Activated naive CD4-positive, alpha-beta T cell treated with anti-CD3 and anti-CD28 coated beads, Interleukin-2, amount 50 U/mL, for 72 hours (primary cell): ENCODE measurements at places on chromosomes 3 and 15.
A peak's percentile ranks its signal among the peaks of the same experiment; 100 is the strongest.

DNA sequence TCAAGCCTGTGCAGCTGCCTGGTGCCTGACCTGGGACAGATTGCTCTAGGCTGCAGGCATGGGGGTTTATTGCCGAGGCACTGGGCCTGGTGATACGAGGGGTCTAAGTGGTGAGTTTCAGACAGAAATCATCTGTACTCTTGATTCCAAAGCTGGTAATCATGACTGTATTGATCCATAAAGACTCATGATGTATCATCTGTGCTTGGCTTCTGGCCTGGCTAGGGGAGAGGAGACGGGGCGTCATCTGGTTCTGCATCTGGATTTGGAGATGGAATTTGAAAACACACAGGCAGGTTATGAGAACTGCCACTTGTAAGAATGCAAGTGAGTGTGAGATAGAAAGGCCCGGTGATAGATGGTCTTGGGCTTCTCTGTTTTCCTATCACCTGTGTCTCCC lies 337.4 kb upstream of the C2CD4B start:
- no peak for DNase-seq

- no peak for DNase-seq
These were observed 10.8 kb downstream of the BHLHE40 start for GRCh38 chr3:4990069-4990468.

- no peak for DNase-seq
These were observed 46.1 kb downstream of the IL16 start for GRCh38 chr15:81242778-81243177.

DNA sequence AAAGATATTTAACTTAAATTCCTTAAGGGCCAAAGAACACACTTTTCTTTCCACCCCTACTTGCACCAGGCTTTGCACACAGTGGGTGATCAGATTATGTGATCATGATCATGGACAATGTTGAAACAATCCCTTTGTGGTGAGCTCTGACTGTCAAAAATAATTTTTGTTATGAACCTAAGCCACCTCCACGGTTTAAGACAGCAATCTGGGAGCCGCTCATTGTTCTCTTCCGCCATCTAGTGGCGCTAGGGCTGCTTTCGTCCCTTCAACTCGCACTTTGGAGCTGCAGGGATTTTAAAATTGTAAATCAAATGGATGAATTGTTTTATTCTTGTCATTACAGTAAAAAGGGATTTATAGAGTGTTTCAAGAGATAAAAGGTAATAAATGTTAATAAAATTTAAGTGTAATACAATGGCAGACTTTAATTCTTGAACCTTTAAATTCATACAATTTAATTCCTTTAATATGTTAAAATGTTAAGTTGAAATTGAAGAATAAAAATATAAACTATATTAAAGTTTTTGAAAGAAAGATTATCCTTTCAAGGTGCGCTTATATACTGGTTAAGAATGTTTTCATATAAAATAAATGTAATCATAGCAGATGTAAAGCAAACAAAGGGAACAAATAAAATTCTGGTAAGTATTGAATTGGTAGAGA lies 45.3 kb upstream of the ARL6 start:
- DNase-seq = no peak

DNA sequence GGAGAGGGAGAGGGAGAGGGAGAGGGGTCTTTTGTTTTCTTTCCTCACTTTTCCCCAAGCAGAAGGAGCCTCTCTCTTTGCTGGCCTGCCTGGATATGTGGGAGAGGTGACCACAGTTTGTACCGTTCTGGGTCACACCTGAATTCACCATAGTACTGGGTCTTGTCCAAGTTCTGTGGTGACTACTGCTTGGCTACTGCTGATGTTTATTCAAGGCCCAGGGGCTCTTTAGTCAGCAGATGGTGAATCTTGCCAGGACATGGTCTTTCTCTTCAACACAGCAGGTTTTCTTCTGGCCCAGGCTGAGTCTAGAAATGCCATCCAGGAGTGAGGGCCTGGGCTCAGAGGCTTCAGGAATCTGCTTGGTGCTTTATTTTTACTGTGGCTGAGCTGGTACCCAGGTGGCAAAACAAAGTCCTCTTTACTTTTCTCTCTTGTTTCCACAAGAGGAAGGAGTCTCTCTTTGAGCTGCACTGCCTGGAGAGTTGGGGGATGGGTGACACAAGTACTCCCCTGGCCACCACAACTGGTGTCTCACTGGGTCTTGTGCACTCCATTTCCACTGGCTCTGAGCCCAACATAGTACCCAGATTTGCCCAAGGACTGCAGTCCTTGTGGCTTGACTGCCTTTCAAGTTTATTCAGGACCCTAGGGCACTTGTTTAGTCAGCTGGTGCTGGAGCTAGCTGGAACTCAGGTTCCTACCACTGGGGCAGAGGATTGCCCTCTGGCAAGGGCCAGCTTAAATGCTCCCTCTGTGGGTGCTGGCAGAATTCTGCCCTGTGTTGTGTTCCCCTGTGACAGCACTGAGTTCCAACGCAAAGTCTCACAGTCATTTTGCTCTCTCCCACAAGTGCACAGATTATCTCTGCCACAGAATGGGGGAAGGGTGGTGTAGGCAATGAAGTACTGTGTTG lies 16.8 kb upstream of the CCNDBP1 start:
- no peak for DNase-seq

GRCh38 chr15:55897560-55898336 lies 95.7 kb downstream of the NEDD4 start:
- no peak for DNase-seq

DNA sequence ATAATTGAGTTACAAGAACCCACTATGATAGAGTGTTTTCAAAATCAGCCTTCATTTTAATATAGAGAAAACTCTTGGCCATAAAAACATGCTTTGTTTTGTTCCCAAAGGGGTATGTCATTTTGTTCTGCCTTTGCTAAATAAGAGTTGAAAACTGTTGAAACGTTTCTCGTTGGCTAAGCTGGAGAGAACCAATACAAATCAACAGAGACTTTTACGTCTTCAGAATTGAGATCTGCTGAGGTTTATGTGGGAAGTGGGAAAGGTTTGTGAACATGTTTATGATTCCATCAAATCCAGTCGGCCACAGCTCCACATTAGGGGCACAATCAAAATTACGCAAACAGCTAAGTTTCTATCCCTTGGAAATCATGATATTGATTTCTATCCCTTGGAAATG lies 102.0 kb downstream of the IGF2BP2 start:
- DNase-seq = no peak

DNA sequence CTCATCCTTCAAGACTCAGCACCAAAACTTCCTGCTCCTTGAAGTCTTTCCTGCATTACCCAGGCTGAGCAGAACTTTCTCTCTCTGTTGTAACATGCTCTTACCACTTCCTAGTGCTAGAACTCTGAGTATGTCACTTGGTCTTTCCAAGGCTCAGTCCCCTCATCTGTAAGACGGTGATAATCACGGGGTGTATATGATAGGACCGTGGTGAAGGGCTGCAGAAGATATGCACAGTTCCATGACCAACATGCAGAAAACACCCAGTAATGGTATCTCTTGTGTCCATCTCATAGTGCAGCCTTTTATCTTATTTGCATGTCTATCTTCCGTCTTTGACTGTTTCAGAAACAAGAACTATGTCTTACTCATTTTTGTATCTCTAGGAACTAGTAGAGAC lies 154.5 kb downstream of the ZNF621 start:
- DNase-seq = no peak

DNA sequence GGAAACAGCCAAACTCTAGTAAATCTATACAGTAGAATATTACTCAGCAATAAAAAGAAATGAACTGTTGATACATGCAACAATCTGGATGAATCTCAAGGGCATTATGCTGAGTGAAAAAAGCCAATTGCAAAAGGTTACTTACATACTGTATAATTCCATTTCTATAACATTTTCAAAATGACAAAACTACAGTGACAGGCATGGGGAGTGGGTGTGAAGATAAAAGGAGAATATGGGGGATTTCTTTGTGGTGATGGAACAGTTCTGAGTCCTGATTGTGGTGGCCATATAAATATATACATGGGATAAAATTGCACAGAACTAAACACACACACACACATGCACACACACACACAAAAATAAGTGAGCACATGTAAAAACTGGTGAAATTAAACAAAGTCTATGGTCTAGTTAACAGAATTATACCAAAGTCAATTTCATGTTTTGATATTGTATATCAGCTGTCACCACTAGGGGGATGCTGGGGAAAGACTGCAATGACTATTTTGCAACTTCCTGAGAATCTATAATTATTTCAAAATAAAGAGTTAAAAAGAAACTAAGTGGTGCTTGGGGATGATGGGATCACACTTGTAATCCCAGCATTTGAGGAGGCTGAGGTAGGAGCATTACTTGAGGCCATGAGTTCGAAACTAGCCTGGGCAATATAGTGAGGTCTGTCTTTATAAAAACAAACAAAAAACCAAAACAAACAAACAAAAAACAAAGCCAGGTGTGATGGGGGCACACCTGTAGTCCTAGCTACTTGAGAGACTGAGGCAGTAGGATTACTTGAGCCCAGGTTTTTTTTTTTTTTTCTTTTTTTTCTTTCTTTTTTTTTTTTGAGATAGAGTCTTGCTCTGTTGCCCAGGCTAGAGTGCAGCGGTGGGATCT lies 66.0 kb downstream of the SPTSSB start:
- no peak for DNase-seq

- no peak for DNase-seq
These were observed 28.0 kb downstream of the CSPG4 start for GRCh38 chr15:75684648-75685047.

DNA sequence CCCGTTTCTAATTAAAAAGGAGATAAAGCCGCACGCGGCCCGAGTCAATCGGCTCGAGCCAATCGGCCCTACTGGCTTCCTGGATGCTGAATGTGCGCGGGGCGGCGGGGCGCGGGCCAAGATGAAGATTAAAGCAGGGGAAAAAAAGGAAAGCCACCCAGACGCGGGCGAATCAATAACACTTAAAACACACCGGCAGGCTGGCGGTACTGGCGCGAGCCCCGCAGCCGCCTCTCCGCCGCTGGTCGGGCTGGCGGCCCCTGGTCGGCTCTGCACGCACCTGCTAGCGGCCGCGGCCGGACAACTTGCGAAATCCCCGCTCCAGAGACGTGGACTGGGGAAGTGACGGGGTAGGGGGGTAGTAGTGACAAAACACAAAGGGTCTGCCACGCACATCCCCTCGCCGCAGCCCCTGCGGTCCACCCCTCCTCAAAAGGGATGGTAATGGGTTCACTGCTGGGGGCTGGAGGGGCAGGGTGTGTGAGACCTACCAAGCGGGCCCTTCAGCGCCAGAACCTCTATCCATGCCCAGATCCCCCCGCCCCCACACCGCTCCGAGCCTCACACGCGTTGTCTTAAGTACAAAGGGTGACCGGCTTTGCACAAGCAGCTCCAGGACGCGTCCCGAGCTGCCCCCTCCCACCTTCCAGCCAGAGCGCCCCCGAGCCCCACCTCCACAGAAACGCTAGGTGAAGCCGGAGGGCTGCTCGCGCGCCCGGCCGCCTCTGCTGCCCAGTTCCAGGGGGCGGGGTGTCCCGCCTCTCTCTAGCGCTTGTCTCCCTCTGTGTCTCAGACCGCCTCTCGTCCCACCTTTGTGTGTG lies 1.4 kb downstream of the WNT7A start:
- no peak for DNase-seq

- no peak for DNase-seq
These were observed 433.2 kb upstream of the BCHE start for GRCh38 chr3:166270429-166270828.

GRCh38 chr3:177281292-177282118 lies 84.2 kb upstream of the TBL1XR1 start:
- no peak for DNase-seq

- peak; percentile 34 for DNase-seq
These were observed 1.7 kb downstream of the EPB42 start for GRCh38 chr15:43218908-43219706.

DNA sequence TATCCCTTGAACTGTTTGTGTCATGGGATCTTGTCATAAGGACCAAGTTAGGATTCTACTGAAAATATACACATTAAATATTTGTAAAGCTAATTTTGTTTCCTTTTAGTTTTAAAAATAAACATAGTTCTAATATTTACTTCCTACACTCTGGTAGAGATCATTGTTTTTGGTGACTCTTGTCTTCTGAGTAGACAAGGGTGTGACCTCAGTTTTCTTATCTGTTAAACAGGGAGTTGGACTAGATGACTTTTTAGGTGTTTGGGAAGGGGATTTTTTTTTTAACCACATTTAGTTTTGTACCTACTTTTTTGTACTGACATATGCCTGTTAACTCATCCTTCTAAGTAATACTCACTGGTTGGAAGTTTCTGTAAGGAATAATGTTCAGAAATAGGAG lies 30.8 kb downstream of the PLS1 start:
- no peak for DNase-seq

DNA sequence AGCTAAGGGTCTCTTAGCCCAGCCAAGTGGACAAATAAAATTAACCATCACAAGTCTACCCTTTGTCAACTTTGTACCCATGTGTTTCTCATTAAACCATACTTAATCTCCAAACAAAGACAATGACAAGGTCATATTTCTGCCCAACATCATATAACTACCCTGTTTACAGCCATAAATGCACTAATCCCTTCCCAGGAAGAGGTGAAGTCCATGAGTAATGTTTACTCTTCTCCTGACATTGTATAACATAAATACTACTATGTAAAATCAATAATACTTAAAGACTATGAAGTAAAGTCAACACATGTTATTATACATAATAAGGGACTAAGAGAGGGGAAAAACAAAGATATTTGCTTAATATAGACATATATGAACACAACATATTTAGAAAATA lies 38.5 kb upstream of the FAN1 start:
- DNase-seq = no peak

GRCh38 chr3:190026154-190026553 lies 94.5 kb downstream of the P3H2 start:
- no peak for DNase-seq
